ENCODE measurements at places on chromosomes 6 and 20. TPM values are rescaled to one million over a fixed set of nuclear protein-coding genes. Genes with fewer than 3 reads are reported as not detected.

DNA sequence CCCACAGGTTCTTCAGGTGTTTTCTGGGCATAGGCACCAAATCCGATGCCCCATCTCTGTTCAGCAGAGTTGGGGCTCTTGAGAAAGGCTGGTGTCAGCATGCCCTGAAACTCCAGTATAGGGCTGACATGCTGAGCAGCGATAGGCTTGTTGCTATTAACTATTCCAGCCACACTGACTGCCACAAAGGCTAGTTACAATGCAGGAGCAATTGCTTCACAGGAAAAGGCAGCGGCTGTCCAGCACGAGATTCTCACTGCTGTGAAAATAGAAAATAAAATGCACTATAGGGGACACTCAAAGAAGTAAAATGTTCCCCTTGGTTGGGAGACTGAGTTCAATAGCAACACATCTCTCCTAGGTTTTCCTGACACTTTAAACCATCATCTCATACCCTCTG is 112.4 kb downstream of the BFSP1 start:
- DNase-seq: no peak

DNA sequence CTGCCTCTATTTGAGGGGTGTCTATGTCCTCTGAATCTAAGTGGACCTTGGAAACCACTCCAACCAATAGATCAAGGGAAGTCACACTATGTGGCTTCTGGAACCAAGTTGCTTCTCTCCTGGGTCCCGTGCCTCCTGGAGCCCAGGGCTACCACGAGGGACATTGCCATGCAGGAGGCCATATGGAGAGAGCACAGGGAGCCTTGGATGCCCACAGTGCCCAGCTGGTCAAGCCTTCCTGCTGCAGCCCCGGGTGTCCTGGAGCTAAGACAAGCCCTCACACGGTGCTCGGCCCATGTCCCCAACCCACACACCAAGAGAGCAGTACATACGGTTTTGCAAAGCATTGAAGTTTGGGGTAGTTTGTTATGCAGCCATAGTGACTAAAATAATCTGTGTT is 231.6 kb downstream of the SYNDIG1 start:
- DNase-seq: no peak

Gene TOX2
- total RNA-seq: 6.1 TPM

DNA sequence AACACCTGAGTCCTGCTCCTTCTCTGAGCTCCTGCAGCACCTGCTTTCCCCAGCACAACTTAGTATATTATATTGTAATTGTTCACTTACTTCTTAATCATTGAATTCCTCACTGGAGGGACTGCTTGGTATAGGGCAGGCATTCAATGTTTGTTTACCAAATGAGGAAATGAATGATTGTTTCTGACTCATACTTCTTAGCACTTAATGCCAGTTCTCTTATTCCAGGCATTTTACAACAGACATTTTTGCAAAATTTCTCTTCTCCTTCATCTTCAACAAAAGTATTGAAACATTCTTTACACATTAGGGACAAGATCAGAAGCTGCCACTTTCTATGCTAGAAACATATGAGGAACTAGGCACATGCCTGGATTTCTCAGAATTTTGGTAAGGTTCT is 119.4 kb downstream of the TBX18 start:
- no peak for DNase-seq

All from mucosa of descending colon (tissue), 3 donors.